ENCODE measurements at places on chromosomes 11 and 22. TPM values are rescaled to one million over a fixed set of nuclear protein-coding genes. Genes with fewer than 3 reads are reported as not detected.

The OR5D14 gene
- polyA plus RNA-seq = not detected

GRCh38 chr22:30733181-30733631, 38.5 kb downstream of the OSBP2 start:
- DNase-seq = no peak

DNA sequence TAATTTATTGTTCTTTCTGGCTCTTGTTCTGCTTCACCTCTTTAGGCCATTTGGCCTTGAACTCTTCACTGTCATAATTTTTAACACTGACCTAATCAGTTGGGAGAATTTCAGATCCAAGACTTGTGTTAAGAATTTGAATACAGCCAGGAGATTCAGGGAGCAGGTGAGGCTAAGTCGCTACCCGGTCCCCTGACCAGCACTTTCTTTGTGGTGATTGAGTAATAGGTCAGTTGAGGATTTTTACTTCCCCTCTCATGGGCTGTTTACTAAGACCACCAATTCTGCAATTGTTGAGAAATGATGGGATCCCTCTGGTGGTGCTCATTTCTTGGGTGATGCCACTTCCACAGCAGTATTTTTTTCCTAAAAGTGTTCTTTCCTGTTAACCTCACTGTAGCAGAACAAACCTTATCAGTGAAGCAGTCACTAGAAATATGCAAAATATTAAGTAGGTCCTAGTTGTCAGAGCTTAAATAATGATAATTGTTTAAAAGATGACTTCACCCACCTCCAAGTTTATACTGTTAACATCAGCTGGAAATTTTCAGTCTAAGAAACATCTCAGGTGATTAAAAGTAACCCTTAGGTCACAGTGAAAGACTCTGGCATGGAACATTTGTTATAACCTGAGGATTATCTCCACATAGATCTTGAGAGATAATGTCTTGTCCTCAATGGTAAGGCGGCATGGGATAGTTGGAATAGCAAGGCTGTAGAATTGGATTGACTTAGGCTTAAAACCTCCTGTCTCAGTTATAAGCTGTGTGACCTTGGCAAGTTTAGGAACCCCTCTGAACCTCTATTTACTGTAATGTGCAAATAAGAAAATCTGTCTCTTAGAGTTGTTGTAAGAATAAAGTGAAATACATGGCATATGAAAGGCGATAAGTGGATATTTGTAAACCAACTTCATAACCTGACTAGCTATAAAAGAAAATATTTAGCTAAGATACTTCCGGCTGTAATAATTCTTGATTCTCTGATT, 41.3 kb downstream of the POLD3 start:
- DNase-seq = no peak

- DNase-seq = no peak
Measured at GRCh38 chr11:112780351-112781087, 180.7 kb upstream of the NCAM1 start.

DNA sequence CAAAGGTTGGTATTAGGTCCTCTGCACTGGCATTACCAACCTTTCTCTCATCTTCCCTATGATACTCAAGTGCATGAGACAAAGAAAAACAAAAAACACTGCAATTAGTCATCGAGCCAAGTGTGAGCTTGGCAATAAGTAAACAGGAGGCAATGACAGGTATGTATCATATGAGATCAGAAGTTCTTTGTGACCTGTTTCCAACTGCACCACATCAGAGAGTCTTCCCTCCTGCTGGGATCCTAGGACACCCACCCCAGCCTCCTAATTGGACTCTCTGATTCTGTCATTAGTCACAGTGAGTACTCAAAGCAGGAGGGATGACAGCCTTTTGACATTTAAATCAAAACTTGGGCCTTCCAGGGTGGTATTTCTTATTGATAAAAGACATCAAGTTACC, 7.8 kb upstream of the JAML start:
- DNase-seq = no peak

- no peak for DNase-seq
Measured at GRCh38 chr11:15937601-15938120, 418.7 kb downstream of the SOX6 start.

The CD248 gene
- 2.6 TPM for polyA plus RNA-seq

- peak; percentile 68 for DNase-seq
Measured at GRCh38 chr11:123235117-123235655, 40.1 kb upstream of the CLMP start.

The PGAP2 gene
- 44.1 TPM for polyA plus RNA-seq

DNA sequence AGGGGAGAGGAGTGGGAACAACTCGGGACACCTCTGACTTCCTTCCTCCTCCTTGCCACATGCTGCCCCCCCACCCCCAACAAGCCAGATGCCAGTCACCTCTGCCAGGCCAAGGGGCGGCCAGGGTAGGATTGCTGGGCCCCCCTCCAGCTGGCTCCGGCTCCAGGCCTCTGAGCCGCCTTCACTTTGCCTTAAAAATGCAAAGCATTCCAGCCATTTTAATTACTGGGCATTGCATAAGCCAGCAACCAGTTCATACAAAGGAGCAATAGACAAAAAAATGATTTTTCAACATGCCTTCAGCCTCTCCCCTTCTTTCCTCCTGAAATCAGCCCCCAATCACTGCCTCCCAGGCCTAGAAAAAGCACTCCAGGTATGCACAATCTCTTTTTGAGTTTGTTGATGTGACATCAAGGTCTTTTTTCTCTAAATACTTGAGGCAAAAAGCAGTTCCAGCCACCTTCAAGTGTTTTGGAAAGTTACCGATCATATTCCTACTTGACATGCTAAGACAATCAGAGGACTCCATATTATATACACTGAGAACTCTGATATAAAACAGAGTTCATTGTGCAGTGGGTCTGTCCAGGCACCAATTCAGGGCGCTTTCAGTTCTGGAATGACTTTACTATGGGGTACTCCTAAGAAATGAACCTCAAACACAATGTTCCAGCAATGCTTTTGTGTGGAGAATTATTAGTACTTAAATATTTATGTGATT, 12.4 kb upstream of the TIMP3 start:
- DNase-seq = no peak
